NCI-H1436 (cell line): ENCODE measurements at places on chromosomes 1 and 21.
A peak's percentile ranks its signal among the peaks of the same experiment; 100 is the strongest.

DNA sequence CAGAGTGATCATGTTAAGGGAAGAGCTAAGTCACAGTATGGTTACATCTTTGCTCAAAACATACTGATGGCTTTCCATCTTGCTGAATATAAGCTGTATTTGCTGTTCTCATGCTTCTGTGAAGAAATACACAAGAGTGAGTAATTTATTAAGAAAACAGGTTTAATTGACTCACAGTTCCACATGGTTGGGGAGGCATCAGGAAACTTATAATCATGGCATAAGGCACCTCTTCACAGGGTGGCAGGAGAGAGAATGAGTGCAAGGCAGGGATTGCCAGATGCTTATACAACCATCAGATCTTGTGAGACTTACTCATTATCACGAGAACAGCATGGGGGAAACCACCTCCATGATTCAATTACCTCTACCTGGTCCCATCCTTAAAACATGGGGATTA, 24.4 kb upstream of the RGS5 start:
- DNase-seq = no peak

- no peak for DNase-seq
Measured at GRCh38 chr1:35452106-35452774, 105.0 kb downstream of the KIAA0319L start.

DNA sequence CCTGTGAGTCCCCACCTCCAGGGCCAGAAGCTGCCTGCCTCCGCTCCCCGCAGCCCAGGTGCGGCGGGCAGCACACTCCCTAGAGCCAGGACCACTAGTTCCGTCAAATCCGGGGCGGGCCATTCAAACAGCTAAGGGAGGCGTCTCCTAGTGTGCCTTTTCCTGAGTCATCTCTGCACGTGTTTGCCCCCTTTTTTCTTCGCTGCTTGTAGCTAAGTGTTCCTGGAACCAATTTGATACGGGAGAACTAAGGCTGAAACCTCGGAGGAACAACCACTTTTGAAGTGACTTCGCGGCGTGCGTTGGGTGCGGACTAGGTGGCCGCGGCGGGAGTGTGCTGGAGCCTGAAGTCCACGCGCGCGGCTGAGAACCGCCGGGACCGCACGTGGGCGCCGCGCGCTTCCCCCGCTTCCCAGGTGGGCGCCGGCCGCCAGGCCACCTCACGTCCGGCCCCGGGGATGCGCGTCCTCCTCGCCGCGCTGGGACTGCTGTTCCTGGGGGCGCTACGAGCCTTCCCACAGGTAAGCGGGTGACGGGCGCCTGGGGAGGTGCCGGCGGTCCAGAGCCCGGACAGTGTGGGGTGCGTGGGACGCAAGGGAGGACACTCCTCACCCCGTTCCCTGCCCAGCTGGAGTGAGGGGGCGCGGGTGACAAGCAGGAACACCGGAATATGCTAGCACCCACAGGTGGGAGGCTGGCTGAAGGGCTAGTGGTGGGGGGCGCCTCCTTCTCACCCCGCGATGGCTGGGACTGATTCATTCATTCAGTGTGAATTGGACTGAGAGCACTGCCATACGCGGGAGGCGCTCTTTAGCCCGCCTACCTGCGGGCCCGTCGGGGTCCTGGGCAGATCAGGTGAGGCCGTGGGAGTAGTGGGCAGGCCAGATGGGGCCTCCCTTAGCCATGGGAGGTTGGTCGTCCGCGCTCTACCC, at the start of gene TNFRSF8:
Gene TNFRSF8, plus strand, starts transcription at position 163 of the 932 bp plus-strand sequence. Its CDS starts 296 bp downstream, at position 459.
- DNase-seq = no peak

DNA sequence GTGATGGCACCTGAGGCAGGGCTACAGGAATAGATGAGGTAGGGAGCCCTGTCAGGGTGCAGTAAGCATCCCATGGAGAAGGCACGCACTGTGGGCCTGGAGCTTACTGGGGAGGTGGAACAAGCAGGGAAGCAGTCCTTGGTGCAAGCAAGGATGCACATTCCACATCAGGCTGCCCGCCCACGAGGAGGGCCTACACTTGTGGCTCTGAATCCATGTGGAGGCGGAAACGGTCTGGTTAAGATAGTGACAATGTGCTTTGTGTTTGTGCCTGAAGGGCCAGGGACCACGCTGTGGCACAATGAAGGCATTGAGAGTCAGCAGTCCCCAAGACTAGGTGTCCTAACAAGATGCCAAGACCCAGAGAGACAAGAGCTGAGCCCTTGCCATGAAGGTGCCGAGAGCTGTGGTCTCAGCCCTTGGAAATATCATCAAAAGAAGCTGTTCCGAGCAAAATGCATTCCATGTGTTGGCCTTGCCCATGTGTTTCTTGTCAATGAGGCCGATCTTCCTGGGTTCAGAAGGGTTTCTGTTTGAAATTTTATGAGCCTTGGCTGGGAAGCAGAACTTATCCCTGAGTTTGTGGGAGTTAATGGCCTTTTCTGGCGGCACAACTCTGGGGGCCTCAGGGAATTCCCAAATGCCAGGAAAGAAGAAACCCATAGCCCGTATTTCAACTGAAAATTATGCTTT, 111.9 kb downstream of the NGF start:
- DNase-seq = no peak

- DNase-seq = no peak
Measured at GRCh38 chr1:221773383-221773782, 31.5 kb upstream of the DUSP10 start.

DNA sequence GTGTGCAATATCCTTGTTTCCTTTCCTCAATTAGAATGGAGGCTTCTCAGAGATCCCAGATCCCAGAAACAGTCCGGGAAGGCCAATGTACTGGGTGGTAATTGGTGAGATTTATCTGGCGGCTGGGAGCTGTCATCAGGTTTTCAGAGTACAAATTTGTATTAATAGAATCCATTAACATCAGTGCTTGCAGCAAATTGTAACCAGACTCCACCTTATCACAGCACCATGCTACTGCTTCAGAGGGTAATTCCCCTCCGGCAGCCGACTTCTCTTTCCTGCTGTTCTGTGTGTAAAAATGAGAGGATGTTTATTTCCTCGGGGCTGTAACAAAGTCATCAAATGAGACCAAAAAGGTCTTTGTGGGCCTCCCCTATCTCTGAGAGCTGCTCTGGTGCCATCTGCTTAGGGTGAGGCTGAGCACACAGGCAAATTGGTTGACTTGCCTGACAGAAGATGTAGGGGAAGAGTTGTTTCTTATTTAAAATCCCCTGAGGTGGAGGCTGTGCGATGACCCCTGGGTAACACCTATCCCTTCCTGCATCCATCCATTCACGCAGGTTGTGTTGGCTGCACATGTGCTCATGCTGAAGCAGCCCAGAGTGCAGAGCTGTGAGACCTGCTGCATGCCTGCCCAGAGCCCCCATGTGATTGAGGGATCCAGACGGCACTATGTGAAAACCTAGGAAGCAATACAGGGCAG, 19.2 kb downstream of the NFASC start:
- DNase-seq = peak; percentile 28

- DNase-seq = no peak
Measured at GRCh38 chr1:10775763-10776162, 20.7 kb downstream of the CASZ1 start.

- DNase-seq = no peak
Measured at GRCh38 chr1:11560061-11560460, 81.1 kb downstream of the DISP3 start.

DNA sequence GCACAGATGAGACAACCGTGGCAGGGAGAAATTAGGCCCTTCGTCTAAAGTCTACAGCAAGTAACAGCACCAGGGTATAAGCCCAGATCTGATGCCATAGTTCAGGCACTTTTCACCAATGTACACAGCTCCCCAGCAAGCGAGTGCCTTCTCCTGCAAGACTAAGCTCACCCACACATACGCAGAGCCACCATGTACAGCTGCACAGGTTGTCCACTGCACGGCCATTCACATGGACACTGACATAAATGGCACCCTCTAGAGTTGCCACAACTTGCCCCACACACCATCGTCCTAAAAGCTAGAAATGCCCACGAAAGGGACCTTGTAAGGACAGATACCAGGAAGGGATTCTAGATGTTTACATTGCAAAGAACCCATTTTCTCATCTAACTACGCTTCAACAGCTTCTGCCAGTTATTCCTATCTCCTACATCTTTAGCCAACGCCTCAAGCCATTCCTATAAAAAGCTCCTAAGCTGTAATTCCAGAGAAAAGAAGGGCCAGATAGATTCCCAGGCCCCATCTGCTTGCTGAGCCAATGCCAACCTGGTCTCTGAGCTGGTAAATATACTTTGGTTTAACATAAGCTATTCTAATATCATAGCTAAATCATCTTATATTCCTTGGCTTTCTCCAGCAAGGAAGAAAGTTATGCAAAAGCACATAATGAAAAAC, 174.0 kb upstream of the KAZN start:
- no peak for DNase-seq

DNA sequence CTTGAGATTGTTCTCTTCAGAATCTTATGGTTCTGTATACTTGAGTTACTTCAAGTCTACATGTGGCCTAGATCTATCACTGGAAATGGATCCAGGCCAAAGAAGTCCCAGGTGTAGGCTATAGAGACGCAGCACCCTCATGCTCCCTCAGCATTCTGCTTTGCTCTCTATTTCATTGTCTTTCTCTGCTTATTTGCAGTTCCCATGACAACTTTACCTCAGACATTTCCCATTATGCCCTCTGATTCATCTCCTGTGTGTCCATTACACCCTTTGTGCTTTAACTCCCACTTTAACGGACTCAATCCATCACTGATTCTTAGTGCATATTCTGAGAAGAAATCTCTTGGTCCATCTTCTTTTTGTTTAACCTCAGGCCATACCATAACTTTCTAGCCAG, 236.9 kb upstream of the NRIP1 start:
- no peak for DNase-seq

- no peak for DNase-seq
Measured at GRCh38 chr1:191669629-191670028, 488.6 kb upstream of the RGS18 start.

DNA sequence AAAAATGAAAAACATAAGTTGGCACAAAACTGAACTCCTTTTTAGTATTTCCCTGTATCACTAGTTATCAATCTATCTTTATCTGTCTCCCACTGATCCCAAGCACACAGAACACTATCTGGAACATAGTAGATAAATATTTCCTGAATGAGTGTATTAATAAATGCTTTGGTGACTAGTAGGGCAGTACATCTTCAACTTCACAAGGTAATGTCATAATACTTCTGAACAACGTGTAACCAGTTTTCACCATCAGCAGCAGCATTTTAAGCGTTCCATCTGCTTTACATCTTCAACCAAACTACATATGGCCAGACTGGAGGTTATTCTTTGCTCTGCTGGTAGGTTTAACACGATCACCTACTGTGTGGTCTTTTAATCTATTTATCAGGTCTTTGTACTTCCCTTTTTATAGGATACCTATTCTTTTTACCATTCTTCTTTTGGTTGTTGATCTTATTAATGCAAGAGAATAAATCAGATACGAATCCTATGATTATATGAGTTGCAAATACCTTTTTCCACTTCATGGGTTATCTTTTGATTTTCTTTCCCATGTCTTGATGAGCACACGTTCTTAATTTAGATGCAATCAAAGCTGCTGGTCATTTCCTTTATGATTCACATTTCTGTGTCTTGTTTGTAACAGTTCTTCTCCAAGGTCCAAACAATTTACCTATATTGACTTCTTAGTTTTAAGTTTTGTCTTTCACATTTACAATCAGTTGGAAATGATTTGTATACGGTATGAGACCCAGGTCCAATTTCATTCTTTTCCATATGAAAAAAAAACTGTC, 16.3 kb downstream of the GPBP1L1 start:
- no peak for DNase-seq

- no peak for DNase-seq
Measured at GRCh38 chr1:109617291-109617801, 2.1 kb downstream of the GNAT2 start.

DNA sequence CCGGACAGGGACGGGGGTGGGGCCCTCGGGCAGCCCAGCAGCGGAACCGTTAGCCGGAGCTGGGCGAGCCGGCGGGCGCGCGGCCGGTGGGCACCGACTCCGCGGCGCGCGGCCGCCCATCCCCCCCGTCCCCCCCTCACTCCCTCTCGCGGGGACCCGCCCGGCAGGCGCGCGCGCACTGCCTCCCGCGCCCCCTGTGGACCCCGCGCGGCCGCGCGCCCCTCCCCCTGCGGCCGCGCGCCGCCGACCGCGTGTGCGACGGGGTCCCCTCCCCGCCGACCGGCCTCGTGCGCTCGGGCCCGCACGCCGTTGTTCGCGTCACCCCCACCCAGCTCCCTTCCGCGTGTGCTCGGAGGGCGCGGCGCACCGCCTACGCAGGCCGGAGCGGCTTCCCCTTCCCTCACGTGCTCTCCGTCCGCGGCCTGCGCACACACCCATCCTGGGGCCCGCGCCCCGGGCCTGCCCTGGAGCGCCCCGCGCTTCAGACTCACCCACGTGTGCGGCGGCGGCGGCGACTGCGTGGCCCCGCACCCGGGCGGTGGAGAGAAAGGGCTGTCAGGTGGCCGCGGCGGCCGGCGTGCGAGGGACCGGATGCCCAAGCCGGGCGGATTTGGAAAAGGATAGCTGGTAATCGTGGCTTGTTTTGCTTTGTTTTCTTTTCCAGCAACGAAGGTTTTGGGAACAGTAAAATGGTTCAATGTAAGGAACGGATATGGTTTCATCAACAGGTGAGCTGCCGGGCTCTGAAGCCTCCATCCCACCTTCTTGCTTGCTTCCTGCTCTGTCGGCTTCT, 717 bp downstream of the YBX1 start:
- DNase-seq = peak; percentile 36

- no peak for DNase-seq
Measured at GRCh38 chr1:56543783-56544612, 35.4 kb downstream of the PLPP3 start.

DNA sequence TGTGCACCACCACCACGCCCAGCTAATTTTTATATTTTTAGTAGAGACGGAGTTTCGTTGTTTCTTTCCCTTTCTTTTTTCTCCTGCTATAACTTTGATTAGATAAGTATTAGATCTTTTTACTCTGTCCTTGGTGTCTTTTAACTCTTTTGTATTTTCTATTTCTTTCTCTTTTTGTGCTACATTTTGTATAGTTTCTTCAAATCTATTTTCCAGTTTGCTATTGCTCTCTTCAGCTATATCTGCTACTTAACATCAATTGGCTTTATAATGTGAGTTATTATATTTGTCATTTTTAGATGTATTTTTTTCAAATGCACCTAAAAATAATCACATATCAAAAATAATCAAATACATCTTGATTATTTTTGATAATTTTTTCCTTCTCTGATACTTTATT, 16.0 kb upstream of the ERRFI1 start:
- DNase-seq = no peak

GRCh38 chr1:93448292-93448982, 519 bp downstream of the FNBP1L start:
- peak; percentile 73 for DNase-seq

DNA sequence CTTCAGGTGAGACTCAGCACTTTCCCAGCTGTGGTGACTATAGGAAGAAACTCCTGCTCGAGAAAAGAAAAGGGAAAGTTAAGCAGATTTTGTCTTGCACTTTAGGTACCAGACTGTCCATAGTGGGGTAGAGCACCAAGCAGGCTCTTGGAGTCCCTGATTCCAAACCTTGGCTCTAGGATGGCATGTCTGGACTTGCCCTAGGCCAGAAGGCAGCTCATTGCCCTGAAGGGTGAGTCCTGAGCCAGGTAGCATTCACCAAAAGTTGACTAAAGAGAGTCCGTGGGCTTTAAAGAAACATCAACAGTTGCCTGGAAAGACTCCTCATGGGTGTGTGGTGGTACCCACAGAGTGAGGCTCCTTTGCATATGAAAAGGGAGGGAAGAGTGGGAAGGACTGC, 145.2 kb upstream of the SNX7 start:
- DNase-seq = no peak
